GM18507 (cell line): ENCODE measurements at places on chromosomes 2 and 18.
A peak's percentile ranks its signal among the peaks of the same experiment; 100 is the strongest.

- DNase-seq = no peak
These were observed 136.4 kb downstream of the SCG2 start for GRCh38 chr2:223465793-223466192.

DNA sequence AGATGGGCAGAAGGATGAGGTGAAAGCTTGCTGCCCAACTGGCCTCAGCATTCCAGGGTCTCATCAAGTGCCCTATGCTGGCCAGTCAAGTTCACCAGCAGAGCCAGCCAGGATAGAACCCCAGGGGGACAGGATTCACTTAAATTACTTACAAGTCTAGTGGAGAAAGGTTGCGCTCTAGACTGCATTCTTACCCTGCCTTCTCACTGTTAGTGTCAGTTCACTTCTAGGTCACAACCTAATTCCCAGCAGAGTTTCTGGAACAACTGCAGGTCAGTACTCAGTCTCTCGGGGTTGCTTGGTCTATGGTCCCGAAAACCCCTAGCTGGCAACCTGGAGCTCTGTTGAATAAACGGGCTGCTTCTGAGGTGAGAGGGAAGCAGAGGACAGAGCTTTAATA lies 32.9 kb upstream of the GALNT14 start:
- DNase-seq = no peak

- no peak for DNase-seq
These were observed 161.6 kb downstream of the NEDD4L start for GRCh38 chr18:58205443-58206160.

DNA sequence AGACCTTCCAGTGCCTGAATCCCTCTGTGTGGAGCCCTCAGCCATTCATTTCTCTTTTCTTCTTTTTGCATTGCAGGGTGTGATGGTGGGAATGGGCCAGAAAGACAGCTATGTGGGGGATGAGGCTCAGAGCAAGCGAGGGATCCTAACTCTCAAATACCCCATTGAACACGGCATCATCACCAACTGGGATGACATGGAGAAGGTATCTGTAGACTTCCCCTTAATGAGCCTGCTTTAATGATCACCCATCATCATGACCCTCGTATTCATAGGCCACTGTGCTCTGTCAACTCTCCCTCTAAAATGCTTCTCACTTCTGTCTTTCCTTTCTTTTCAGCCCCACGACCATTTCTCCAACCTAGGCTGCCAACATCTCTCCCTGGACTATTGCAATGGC lies 9.5 kb downstream of the ACTG2 start:
- no peak for DNase-seq

GRCh38 chr2:209771474-209772289 lies at the start of gene UNC80:
UNC80 (plus strand) TSS chr2:209771832; CDS start chr2:209772073, 241 bp downstream.
- no peak for DNase-seq

DNA sequence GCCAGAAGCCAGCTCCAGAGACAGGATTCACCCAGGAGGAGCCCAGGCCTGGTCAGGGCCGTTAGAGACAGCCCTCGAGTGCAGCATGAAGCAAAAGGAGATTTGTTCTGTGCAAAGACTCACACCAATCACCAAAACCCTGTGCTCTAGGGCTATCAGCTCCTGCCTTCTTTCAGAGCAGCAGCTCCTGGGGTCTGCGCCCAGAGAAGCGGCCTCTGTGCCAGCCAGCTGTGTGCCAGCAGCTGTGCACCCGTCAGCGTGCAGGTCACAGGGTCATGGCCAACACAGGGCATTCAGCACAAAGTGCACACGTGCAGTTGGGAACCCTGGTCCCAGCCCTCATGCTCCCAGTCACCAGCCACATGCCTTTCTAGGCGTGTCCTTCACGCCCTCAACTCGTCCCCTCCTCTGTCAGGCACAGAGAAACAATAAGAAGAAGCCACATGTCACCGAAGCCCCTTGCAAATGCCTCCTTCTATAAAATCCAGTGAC lies 49.3 kb downstream of the ZNF516 start:
- DNase-seq = no peak

DNA sequence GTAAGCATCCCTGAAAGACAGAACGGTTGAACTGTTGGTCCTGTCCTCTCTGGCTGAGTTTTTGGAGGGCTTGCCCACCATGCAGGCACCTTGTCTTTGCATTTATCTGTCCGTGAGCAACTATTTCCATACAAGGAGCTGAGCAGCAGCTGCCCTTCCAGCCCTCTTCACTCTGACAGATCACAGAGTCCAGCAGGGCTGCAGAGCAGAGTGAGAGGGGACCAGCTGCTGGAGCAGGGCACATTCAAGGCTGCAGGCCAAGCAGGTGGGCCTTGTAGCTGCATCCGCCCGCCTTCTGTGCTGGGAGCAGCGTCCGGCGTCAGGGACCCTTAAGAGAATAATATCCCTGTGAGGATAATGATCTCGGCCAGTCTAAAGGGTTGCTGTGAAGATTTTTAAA lies 9.5 kb downstream of the SMYD1 start:
- DNase-seq = no peak

GRCh38 chr2:56801770-56802169 lies 618.0 kb downstream of the CCDC85A start:
- DNase-seq = no peak

DNA sequence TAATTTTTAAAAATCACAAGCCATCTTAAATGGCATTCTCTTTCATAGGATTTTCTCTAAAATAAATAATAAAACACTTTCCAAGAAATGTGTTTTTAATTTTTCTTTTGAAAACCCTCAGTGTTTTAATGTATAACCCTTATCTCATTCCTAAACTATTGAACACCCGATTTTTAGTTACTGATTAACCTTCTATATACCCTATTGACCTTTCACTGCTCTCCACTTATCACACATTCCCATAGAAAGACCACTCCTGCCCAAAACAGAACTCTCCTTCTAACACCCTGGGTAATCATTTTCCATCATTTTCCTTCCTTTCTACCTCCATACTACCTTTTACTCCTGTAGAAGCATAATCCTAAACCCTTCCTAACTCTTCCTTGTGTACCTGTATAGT lies 102.4 kb downstream of the EPC2 start:
- DNase-seq = no peak

GRCh38 chr2:2845806-2846315 lies 514.8 kb upstream of the MYT1L start:
- DNase-seq = no peak

DNA sequence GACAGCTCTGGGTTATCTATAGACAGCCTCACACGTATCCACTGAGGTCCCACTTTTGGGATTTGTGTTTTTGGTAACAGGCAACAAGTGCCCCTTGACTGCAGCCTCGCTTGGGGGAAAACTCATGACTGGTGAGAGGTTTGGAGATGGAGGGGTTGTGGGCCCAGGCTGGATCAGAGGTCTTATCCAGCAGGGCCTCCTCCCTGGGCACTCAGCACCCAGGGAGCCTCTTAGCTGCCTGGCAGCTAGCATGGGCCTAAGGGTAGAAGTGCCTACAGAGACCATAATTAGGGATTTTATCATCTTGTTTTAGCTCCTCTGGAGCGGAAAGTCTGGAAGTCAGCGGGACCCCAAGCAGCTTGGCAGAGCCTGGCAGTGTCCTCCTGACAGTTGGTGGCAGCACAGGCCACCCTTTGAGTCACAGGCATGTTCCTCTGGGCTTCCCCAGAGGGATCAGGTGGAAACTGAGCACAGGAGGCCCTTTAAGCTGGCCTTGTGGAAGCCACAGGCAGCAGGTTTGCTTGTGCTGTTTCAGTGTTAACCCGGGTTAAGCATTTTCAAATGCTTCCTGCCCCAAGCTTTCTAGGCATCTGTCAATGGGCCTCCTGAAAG lies 143.1 kb downstream of the KCTD1 start:
- peak; percentile 52 for DNase-seq

DNA sequence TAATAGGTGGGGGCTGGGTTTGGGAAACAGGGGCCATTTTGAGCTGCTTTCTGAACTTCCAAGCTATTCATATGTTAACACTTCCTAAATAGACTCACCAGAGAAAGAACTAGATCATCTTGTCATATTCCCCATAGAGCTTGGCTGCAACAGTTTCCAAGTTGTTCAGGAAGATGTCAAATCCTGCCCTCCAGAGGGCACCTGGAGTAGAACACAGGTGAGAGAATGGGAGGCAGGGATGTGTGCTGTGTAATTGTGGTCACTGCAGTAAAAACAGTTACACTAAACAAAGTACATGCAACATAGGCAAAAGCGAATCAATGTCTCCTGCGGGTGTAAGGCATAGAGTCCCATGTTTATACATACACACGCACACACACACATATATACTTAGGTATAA lies 34.5 kb upstream of the LRRC30 start:
- DNase-seq = no peak

DNA sequence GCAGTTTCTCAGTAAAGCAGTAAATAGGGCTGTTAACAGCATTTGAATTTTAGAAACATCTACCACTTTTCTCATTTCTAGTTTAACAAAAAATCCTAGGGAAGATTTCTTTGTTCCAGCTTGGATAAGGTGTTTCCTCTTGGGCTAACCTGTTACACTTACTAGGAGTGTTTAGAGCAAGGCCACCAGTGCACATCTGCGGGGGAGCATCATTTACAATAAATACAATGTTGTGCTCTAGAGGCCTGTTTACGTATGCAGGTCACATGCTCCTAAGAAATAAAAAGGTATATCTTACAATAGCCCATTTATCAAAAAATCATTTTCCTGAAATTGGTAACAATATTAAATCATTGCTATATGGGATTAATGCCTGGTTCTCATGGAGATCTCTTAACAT lies 8.1 kb downstream of the ZNF638 start:
- no peak for DNase-seq
